Caco-2 (cell line): ENCODE measurements at places on chromosomes 7 and 10.

- no peak for DNase-seq
Observed at GRCh38 chr7:130823060-130823459, 89.1 kb upstream of the KLF14 start.

- no peak for DNase-seq
Observed at GRCh38 chr7:111835066-111835465, 272.8 kb upstream of the IMMP2L start.

DNA sequence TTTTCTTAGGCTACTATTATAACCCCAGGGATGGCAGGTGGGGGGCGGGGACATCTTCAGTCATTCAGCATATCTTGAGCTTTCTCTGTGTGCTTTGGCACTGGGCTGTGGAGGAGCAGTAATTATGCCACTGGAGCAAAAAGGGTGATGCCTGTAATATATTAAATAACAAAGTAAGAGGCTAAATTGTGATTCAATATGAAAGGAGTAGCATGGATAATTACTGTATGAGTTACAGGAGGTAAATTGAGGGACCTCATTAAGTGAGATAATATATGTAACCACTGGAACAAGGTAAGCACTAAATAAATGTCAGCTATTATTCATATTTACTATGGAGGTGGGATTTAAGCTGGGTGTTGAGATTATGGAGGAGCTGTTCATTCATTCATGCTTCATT, 3.3 kb upstream of the STN1 start:
- no peak for DNase-seq

DNA sequence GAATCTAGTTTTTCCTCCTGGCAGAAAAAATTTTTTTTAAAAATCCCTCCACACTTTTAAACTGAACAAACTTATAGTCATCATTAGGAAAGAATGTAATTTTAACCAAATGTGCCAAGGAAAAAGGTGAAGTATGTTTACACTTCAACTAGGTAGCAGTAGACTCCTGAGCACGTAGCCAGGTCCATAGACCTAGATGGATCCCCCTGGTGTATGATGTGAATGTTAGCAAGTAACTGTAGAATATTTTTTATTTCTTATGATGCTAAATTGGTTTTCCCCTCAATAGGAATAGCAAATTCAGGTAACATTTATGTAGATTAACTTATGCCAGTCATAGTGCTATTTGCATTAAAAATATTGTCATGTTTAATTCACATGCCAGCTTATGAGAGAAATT, 19.6 kb downstream of the CABCOCO1 start:
- no peak for DNase-seq

- no peak for DNase-seq
Observed at GRCh38 chr10:3995302-3996210, 210.5 kb upstream of the KLF6 start.

- peak; percentile 29 for DNase-seq
Observed at GRCh38 chr7:142319970-142320369, 62.1 kb upstream of the PRSS58 start.

GRCh38 chr10:6514180-6514579, 65.9 kb downstream of the PRKCQ start:
- DNase-seq = no peak

DNA sequence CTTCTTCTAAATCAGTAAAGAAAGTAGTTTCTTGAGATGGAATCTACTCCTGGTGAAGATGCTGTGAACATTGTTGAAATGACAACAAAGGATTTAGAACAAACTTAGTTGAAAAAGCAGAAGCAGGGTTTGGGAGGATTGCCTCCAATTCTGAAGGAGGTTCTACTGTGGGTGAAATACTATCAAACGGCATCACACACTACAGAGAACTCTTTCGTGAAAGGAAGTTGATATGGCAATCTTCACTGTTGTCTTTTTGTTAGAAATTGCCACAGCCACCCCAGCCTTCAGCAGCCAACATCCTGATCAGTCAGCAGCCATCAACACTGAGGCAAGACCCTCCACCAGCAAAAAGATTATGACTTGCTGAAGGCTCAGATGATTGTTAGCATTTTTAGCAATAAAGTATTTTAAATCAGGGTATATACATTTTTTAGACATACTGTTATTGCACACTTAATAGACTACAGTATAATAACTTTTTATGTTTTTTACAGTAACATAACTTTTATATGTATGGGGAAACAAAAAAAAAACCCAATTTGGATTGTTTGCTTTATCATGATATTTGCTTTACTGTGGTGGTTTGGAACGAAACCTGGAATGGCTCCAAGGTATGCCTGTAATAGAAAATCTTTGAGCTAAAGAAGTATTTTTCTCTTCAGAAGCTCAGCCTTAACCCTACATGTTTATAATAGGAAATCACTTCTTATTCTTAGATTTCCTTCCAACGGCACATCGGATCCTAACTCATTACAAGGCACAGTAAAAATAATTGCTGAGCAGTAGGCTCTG, 257.3 kb downstream of the LRMDA start:
- DNase-seq = no peak

DNA sequence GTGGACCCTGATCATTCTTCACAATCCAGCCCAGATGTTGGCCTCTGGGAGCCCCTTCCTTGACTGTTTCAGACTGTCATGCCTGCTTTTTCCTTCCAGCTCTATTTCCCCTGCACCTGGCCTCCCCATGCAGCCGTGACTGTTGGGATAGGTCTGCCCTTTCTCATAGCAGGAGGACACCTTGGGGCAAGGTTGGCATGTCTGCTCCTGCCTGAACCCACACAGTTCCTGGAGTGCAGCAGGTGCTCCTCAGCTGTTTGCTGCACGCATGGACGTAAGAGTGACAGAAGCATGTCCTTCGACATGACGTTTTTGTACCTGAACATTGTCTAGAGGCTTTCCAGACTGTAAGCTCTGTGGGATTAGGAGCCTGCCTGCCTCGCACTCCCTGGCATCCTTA, 24.0 kb downstream of the POR start:
- no peak for DNase-seq

- no peak for DNase-seq
Observed at GRCh38 chr7:4884164-4884563, 648 bp upstream of the RADIL start.

DNA sequence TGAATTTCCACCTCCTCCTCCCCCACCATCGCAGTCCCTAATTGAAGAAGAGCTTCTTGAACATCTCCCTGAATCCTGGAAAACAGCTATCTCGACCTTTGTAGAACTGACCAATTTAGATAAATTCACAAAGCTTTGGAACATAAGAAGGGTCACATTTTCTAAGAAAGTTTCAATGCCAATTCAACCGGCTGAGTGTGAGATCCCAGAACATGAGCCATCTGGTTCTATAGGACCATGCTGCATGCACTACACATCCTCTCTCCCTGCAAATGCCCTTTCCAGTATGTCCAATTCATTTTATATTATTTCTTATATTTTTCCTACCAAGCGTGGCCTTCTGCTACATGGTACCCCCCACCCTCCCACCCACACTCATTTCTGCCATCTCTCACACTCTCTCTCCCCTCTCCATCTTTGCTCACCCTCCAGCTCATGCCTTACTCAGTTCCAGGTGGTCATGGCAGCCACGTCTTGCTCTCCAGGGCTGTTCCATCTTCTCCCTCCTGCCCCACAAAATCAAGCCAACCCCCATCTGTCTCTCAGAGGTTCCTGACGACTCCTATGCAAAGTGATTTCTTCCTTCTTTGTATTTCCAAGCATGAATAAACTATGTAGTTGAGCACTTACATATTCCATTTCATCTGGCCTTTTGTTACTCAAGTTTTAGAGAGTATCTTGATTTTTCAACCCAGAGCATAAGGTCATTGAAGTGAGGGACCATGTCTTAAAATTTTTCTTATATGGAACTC, 19.3 kb downstream of the FRMD4A start:
- DNase-seq = no peak

GRCh38 chr7:86768394-86768793, 124.7 kb downstream of the GRM3 start:
- DNase-seq = no peak

DNA sequence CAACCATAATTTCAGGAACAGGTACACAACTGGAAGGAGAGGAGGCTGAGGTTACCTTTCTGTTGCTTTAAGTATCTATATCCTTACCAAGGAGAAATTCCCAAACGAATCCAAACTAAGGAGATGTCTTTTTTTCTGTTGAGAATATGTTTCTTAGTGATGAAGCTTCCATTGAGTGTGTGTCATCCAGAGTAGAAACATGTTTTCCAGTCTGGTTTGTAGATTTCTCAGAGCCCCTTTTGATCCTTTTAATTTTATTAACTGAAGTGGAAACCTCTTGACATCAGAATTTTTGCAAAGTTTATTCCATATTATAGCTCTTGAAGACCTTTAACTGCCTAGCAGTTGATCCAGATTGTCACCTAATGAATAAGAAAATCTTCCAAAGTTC, 207.1 kb upstream of the FERD3L start:
- no peak for DNase-seq
